ENCODE measurements at places on chromosomes 12 and 14.

GRCh38 chr12:93467351-93468007 is at the start of gene MRPL42:
MRPL42 (plus strand) TSS chr12:93467514; CDS start chr12:93469286, 1,772 bp downstream.
- peak; percentile 94 for ATAC-seq

DNA sequence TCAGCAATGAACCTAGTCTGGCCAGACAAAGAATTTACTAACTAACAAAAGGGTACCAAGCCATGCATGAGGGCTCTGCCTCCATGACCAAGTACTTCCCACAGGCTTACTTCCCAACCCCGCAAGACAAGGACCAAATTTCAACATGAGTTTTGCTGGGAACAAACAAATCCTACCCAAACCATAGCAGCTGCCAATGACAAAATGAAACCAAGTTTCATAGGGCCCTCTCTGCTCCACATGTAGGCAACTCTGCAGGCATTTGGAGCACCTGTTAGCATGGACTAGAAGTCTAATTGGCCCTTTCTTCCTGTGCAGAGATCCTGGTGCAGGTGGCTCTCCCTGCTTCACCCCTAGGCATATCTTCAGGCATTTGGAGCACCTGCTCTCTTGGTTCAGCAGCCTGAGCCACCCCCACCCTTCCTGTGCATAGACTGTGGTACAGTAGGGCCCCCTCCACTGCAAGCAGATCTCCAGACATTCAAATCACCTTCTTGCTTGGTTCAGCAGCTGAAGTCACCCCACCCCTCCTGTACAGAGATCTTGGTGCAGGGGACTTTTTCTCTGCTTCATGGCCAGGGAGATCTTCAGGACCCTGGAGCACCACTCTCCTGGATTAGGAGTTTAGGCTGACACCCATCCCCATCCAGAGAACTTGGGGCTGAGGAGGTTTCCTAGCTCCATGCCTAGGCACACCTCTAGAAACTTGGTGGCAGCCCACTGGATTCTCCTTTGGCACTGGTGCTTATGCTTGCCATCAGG is 308.7 kb downstream of the RPAP3 start:
- ATAC-seq, result no peak

DNA sequence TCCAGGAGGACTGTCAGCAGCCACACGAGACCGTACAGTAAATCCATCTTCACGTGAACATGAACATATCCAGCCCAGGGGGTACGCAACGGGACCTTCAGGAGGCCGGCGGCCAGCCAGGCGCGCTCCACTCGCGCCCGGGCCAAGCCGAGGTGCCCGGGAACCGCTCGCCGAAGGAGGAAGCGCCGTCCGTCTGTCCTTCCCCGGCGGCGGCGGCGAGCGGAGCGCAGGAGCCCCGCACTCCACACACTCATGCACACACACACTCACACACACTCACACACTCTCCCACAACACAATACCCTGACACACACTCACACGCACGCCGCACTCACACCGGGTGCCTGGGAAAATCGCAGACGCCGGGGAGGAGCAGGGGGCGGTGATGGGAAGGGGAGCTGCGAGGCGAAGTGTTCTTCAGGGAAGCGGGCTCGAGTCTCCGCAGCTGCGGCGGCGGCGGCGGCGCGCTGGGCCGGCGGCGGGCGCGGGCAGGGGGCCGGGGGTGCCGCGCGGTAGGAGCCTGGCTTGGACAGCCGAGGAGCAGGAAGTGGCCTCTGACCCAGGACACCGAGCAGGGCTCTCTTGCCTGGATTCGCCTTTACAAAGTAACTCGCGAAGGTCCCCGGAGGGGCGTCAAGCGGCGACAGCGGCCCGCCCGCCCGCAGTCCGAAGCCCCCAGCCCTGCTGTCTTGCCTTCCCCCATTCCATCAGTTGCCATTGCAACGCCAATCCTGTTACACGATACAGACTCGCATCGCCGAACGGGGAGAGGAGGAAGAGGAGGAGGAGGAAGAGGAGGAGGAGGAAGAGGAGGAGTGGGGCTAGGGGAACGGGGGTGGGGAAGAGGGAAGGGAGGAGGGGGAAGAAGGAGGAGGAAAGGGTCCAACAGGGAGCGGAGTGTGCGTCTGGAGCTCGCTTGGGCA is 601 bp downstream of the MDGA2 start:
- no peak for ATAC-seq

- no peak for ATAC-seq
Measured at GRCh38 chr12:108179305-108179704, 50.2 kb downstream of the WSCD2 start.
